ENCODE measurements at places on chromosomes 11 and 22.

DNA sequence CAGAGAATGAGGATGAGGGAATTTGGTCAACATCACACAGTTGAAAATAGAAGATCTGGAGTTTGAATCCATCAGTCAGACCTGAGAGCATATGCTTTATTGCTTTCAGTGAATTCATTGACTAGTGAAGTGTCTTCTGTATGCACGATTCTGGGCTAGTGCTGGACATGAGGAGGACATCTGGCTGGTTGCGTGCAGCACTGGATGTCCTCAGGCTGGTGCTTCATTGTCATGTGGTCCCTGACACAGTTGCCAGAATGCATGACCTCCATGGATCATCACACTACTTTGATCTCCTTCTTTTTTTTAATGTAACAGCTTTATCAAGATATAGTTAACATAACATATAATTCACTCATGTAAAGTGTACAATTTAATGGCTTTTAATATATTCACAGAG lies 44.5 kb upstream of the MMP7 start:
- no peak for DNase-seq

DNA sequence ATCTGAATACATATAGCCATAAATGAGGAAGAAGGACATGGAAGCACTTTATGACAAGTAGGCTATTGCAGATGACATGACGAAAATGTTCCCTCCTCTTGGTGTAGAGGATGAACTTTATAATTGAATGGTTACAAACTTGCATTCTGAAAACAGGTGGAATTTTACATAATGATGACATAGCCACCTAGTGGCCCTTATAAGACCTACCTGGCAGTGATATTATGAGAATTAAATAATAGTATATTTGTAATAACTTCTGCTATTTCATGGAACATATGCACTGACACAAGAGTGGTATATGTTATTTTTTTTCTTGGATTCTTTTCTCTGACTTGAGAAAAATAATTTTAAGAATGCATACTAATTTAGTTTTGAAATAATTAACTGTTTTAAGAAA lies 22.9 kb downstream of the TRIM22 start:
- DNase-seq: no peak

- DNase-seq: no peak
Observed at GRCh38 chr11:126054882-126055281, 7.8 kb downstream of the CDON start.

- no peak for DNase-seq
Observed at GRCh38 chr22:43995798-43996169, 28.3 kb upstream of the PARVB start.

DNA sequence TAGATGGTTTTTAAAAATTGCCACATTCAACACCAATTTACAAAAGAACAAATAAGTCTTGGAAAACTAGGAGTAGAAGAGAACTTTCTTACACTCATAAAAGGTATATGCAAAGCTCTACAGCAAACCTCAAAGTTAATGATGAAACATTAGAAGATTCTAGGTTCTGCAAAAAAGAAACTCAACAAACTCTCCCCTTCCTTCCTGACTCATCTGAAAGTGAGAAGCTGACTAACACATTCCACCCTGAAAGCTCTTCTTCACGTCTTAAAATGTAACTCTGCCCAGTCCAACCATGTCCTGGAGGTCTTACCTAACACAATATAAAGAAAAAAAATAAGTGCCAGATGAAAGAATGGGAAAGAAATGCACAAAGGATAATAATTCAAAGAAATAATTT lies 218.9 kb upstream of the ISX start:
- DNase-seq: no peak

DNA sequence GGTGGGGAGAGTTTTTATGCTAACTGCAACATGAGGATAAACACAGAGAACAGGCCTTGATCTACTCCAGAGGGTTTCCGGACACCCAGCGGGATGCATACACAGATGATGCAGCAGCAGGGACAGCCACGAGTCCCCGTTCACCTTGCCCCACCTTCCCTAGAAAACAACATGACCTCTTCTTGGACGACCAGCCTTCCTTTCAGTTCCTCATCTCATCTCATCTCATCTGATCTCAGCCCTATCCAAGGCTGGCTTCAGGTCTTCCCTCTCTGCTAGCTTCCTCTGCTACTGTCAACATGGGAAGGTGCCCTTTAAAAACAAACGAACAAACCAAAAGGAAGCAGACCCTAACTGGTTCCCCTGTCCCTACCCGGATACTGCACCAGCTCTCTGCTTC lies 1356.2 kb downstream of the TBC1D22A start:
- DNase-seq: no peak

- DNase-seq: no peak
Observed at GRCh38 chr11:42521994-42522393, 789.8 kb upstream of the API5 start.

- no peak for DNase-seq
Observed at GRCh38 chr11:69002570-69003231, 10.3 kb downstream of the MRGPRF start.
